ENCODE measurements at places on chromosomes 4 and X. TPM values are rescaled to one million over a fixed set of nuclear protein-coding genes. Genes with fewer than 3 reads are reported as not detected.

DNA sequence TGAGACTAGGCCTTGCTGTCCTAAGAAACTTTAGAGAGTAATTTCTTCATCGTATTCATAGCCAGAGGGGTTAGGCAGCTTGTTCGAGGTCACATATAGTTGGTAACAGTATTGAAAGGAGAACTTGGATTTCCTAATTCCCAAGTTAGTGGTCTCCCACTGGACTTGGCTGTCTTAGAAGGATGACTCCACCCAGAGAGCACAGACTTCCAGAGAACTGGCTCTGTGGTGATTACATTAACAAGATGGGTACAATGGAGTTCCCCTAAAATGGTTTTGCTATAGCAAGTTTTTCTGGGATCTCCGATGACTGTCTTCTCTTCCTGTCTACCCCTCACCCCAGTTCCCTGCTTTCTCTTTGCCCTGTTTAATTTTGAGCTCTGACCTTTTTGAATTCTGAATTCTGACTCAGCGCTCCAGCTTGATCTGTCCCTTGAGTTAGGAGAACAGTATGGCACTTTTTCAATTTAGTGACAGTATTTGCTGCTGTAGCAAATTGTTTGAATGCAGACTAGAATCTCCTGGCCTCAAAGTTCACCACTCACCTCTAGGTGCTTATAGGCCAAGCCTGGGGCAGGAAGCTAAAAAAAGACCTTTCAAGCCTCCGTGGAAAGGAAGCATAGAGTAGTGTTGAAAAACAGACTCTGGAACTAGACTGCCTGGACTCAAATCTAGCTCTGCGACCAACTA, 6.9 kb downstream of the MSN start:
- no peak for DNase-seq
- peaks cover 17% of the 10 kb centered on the region for H3K4me1 ChIP-seq
- no peak overlapping the region for H3K4me3 ChIP-seq
- H3K27ac ChIP-seq: peak overlapping the region; percentile 32
- no peaks in the 10 kb centered on the region for H3K27me3 ChIP-seq

DNA sequence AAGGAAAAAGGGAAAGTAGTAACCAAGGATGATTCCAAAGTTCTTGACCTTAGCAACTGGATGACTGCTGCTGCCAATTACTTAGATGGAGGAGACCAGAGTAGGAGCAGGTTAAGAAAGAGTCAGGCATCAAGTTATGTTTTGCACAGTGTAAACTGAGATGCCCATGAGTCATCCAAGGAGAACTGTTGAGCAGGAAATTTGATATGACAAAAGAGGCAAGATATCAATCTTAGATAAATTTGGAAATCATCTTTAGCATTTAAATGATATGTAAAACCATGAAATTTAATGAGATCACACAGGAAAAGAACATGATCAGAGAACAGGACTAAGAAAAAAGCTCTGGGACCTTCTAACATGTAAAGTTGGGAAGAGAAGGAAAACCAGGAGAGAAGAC, 361.3 kb downstream of the OPHN1 start:
- H3K27ac ChIP-seq: no peak overlapping the region
- H3K4me3 ChIP-seq: no peak overlapping the region
- DNase-seq: no peak
- no peaks in the 10 kb centered on the region for H3K27me3 ChIP-seq
- H3K4me1 ChIP-seq: no peaks in the 10 kb centered on the region
- H3K36me3 ChIP-seq: no peaks in the 10 kb centered on the region

- H3K4me1 ChIP-seq: peaks cover 13% of the 10 kb centered on the region
- no peaks in the 10 kb centered on the region for H3K36me3 ChIP-seq
- no peak overlapping the region for H3K27ac ChIP-seq
- H3K4me3 ChIP-seq: no peak overlapping the region
These were observed 9.7 kb upstream of the ADRA2C start for GRCh38 chr4:3756343-3757059.

GRCh38 chr4:12875640-12876243, 608.4 kb downstream of the RAB28 start:
- H3K4me1 ChIP-seq: peaks cover 6% of the 10 kb centered on the region
- H3K36me3 ChIP-seq: no peaks in the 10 kb centered on the region
- no peak overlapping the region for H3K4me3 ChIP-seq
- H3K27me3 ChIP-seq: no peaks in the 10 kb centered on the region
- H3K27ac ChIP-seq: peak overlapping the region; percentile 39

DNA sequence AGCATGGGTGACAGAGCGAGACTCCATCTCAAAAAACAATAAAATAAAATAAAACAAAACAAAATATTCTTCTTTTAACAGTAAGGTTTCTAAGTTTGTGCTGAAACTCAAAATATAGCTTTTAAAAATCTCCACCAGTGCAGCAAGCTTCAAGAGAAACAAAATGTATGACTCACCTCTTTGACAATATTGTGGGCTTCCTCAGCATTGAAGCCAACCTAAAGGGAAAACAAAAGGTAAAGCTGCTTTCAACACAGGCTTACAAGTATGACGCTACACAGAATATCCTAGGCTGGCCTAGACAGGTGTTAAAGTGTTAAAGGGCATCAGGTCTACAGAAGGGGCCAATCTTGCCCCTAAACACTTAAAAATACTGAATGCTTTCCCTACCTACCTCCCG, 1.2 kb downstream of the DYNLT3 start:
- DNase-seq: no peak
- H3K27ac ChIP-seq: no peak overlapping the region
- no peak overlapping the region for H3K4me3 ChIP-seq

- H3K36me3 ChIP-seq: no peaks in the 10 kb centered on the region
- DNase-seq: no peak
- H3K4me3 ChIP-seq: no peak overlapping the region
- H3K27ac ChIP-seq: no peak overlapping the region
These were observed 186.0 kb upstream of the WDFY3 start for GRCh38 chr4:85152480-85152879.

DNA sequence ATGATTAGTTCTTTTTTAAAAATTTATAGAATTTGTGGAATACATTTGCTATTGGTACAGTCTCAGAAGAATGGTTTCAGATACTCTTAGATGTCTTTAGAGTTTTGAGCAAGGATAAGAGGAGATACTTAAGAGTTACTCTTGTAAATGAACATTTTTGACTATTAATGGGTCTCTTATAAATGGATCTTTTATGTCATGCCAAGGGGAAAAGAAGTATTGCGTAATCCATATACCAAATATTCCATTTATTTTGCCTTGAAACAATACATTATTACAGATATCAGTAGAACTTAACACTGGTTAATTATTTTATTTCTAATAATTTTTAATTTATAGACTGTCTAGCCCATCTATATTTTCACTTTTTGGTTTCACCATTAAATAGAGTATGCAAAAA, 17.2 kb upstream of the DCAF4L1 start:
- no peak overlapping the region for H3K27ac ChIP-seq
- no peaks in the 10 kb centered on the region for H3K4me1 ChIP-seq
- no peak for DNase-seq
- H3K4me3 ChIP-seq: no peak overlapping the region
- no peaks in the 10 kb centered on the region for H3K36me3 ChIP-seq
- H3K27me3 ChIP-seq: no peaks in the 10 kb centered on the region

- no peak overlapping the region for H3K27ac ChIP-seq
- no peaks in the 10 kb centered on the region for H3K27me3 ChIP-seq
- no peak overlapping the region for H3K4me3 ChIP-seq
- no peak for DNase-seq
- H3K4me1 ChIP-seq: no peaks in the 10 kb centered on the region
These were observed 692.5 kb downstream of the C4orf33 start for GRCh38 chr4:129788486-129788885.

- H3K4me1 ChIP-seq: no peaks in the 10 kb centered on the region
- H3K27ac ChIP-seq: no peak overlapping the region
- no peaks in the 10 kb centered on the region for H3K27me3 ChIP-seq
- no peak for DNase-seq
- no peaks in the 10 kb centered on the region for H3K36me3 ChIP-seq
- no peak overlapping the region for H3K4me3 ChIP-seq
These were observed 191.3 kb downstream of the KCNIP4 start for GRCh38 chr4:21757248-21757647.

GRCh38 chr4:7557456-7557855, 122.7 kb upstream of the PSAPL1 start:
- no peaks in the 10 kb centered on the region for H3K27me3 ChIP-seq
- DNase-seq: no peak
- no peak overlapping the region for H3K27ac ChIP-seq
- no peak overlapping the region for H3K4me3 ChIP-seq

The CXCL5 gene
- total RNA-seq: not detected

The PASD1 gene
- total RNA-seq: not detected

The TMEM154 gene
- total RNA-seq: under 0.01 TPM
